ENCODE measurements at places on chromosomes 4 and X.

- DNase-seq, result no peak
These were observed 7.7 kb downstream of the SMIM10L2A start for GRCh38 chrX:135429429-135429828.

DNA sequence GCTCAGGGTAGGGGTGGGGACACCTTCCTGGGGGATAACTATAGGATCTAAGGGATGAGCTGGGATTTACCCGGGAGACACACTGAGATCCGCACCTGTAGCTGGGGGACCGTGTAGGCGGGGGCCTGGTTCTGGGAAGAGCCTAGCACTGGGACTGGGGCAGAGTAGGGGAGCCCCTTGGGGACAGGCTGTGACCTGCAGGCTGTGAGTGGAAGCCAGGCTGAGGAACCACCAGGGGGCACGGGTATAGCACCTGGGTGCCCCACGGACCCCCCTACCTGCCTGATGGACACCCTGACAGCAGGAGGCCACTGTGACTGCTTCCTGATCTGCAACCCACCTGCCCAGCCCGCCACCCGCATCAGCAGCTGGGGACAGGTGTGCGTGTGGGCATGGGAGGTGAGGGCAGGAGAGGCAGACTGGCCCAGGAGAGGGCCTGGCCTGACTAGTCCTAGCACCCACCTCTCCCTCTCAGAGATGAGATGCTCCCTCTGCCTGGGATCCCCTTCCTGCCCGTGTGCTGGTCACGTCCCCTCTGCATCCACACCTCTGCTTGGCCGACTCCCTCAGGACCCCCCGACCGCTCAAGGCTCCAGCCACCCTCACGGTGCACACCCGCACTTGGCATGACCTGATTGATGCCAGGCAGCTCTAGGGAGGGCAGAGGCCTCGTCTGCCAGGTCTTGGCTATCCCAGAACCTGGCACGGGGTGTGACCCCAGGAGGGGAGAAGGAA is 94.2 kb upstream of the NKX1-1 start:
- no peak for DNase-seq

DNA sequence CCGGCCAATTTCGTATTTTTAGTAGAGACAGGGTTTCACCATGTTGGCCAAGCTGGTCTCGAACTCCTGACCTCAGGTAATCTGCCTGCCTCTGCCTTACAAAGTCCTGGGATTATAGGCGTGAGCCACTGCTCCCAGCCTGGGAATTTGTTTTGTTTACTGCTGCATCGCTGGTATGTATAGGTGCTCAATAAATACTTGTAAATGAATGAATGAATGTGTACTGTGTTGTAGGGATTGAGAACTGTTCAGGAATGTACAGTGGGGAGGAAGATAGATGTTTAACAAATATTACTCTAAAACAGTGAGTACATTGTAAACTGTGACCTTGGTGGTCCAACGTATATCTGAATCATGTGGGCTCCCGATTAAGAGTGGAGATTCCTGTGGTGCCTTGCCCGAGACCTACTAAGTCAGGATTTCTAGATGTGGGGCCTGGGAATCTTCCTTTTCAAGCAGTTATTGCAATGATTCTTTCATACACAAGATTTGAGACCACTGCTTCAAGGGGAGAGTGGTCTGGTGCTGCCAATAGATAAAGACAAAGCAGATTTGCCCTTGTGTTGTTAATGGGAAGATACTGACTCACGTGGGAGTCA is 41.0 kb downstream of the WWC2 start:
- DNase-seq, result no peak

DNA sequence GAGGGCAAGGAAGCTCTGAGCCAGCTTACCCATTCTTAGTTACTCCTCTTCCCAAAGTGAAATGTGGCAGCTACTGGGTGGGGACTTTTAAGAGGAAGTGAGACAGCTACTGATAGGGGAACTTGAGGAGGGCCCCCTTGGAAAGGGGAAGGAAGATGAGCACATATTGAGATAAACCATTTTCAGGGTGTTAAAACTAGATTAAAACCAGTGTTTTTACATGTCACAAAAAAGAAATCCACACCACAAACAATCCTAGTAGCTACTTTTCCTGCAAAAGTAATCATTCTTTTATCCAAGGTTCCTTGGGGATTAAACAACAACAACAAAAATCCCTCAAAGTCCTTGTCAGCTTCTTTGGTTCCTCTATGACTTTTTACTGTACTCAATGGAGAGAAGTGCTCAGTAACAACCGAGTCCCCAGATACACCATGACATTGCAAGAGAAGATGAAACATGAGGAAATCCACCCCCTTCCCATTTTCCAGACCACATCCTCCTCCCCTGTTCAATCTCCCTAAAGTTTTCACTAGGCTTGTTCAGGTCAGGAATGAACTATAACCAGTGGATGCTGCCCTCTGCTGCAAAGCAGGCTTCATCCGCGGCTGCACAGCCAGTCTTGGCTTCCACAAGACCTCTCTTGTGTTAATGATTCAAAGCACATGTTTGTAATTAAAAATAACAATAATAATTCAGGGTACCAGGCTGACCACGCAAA is 113.5 kb upstream of the TMEM164 start:
- no peak for DNase-seq

DNA sequence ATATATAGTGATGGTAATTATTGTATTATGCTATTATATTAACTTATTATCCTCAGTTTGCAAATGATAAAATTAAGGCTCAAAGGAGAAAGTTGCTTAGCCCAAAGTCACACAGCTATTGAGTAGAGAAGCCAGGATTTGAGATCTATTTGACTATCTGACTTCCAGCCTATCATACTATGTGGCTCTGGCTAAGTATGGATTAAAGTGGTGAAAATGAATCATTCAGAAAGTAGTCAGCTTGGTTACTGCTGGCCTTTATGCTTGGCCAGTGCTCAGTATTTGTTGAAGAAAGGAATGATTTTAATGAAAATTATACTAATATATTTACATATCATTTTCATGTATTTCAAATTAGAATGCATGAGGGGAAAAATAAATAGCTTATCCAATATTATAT is 219.8 kb downstream of the SHROOM3 start:
- peak; percentile 54 for DNase-seq

DNA sequence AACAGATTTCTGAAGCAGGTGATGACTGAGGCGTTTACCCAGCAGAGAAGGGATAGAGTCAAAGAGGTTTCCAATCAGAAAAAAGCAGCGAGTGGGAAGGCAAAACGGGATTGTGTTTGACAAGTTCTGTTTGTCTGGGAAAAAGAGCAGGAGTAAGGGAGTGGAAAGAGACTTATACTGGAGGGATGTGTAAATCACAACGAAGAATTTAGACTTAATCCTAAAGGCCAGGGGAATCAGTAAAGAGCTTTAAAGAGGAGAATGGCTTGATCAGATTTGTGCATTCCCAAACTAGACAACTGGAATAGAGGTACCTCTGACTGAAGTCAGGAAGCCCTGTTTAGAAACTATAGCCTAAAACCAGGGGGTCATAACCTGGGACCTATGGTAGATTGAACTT is 31.5 kb upstream of the LRBA start:
- no peak for DNase-seq

GRCh38 chr4:6732441-6733357 is 16.7 kb downstream of the BLOC1S4 start:
- peak; percentile 75 for DNase-seq

- DNase-seq, result no peak
These were observed 26.6 kb downstream of the MAML3 start for GRCh38 chr4:140127422-140127821.

DNA sequence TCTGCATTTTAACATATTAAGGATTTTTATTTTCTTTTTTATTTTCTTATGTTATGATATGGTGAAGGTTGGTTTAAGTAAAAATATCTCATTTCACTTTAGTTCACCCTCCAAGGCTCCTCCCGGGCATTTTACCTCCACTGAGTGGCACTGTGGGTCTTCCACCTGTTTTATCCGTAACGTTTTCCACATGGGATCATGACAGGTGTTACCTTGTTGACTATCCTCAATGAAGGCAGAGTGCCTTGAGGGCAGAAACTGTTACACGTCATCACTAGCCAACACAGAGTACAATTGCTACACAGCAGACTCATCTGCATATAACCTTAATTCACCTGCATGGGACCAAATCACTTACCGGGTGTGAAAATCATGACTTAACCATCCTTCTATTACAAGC is 105.8 kb downstream of the GEMIN8 start:
- no peak for DNase-seq

DNA sequence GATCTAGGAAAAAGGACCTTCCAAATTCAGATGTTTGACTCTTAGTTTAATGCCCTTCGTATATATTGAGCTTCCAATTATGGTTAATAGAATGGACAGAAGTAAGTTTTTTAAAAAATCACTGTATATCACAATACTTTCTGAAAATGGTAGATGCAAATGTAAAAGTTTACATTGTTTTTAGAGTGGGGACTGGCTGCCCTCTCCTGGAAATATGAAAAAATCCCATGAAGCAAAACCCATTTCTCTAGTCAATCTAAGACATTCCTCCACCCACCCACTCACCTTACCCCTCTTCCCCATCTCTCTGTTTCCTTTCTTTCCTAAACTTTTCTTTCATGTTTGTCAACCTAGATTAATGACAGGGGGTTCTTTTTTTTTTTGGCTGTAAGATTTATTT is 134.5 kb downstream of the ARHGAP6 start:
- peak; percentile 23 for DNase-seq
